D721Med (cell line): ENCODE measurements at places on chromosomes 12 and 14.

DNA sequence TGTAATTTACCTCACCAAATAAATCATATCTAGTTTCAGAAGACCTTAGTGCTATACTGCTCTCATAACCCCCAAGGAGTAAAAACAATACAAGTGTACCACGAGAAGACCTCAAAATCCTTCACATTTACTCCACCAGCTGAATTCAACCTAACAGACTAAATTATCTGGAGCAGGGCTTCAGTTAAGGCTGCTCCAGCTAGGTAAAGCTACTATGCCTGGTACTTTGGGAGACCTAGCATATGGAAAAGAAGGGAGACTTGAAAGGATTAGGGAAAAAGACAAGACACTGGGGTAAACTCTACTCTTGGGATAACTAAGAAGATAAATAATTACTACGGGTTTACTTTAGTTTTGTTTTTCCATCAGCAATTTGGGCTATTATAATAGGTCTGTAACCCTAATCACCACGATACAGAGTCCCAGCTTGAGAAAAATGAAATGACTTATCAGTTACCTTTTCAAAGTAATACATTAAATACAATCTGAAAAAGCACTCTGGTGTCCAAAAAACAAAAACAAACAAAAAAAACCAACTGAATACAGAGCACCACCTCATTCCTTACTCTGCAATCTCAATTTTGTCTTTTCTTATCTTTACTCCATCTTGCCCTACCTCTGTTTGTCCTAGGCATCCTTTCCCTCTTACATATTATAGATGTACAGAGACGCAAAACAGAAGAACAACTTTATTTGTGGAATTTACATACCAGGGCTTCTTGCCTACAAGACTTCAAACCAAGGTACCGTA, 2.1 kb downstream of the EML5 start:
- DNase-seq = no peak

- no peak for DNase-seq
These were observed 475.6 kb downstream of the PDZRN4 start for GRCh38 chr12:41663598-41664265.

- DNase-seq = no peak
These were observed 51.9 kb downstream of the SUSD6 start for GRCh38 chr14:69663300-69663643.

DNA sequence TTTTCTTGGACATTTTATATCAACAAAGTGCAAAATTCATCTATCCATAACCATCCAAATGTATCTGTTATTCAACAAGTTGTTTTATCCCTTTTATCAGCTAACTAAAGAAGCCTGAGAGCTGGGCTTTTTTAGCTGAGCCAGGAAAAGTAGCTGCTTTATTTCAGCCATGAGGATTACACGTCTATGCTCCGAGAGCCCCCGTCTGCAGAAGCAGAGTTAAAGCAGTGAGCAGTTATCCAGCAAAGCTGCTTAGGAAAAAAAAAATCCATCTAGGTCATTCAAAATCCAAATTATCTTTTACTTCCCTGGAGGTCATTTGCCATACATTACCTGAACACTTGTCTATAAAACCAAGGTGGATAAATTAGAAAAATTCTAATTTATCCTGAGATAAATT, 15.7 kb upstream of the HECTD1 start:
- DNase-seq = no peak

GRCh38 chr12:119694111-119694510, 26.2 kb downstream of the PRKAB1 start:
- no peak for DNase-seq

GRCh38 chr14:65103150-65103760, 938 bp upstream of the MAX start:
- DNase-seq = no peak

GRCh38 chr12:26828280-26829073, 4.5 kb downstream of the ITPR2 start:
- no peak for DNase-seq

DNA sequence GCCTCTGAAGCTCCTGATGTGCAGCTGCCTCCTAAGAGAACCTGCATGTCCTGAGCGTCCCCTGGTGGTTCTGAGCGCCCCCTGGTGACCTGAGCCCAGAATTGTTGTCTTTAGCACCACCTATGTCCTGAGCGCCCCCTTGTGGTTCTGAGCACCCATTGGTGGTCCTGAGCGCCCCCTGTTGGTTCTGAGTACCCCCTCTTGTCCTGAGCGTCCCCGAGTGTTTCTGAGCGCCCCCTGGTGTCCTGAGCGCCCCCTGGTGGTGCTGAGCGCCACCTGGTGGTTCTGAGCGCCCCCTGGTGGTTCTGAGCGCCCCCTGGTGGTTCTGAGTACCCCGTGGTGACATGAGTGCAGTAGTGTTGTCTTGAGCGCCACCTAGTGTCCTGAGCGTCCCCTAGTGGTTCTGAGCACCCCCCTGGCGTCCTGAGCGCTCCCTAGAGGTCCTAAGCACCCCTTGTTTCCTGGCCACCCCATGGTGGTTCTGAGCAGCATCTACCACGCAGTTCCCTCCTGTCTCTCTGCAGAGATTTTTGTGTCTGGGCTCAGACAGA, 782.5 kb downstream of the TMEM121 start:
- DNase-seq = no peak

- DNase-seq = peak; percentile 37
These were observed 20.9 kb upstream of the ANO2 start for GRCh38 chr12:5965950-5966383.

DNA sequence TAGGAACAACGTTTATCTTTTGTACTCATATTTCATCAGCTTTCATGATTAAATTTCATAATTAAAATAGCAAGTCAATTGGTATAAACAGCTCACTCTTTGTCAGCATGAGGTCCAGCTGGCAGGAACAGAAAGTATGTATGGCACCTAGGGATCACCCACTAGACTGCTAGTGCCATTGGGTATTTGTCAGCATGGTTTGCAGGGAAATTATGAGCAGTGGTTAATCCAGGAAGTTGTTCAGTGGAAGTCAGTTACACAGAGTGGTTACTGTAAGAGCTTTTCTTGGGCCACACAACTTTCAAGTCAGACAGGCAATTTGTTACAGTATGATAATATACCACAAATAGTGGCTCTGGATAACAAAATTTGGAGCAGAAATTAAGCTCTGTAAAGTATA, 340.3 kb upstream of the RGS6 start:
- DNase-seq = no peak

GRCh38 chr12:113049976-113050742, 6.4 kb upstream of the DTX1 start:
- no peak for DNase-seq

DNA sequence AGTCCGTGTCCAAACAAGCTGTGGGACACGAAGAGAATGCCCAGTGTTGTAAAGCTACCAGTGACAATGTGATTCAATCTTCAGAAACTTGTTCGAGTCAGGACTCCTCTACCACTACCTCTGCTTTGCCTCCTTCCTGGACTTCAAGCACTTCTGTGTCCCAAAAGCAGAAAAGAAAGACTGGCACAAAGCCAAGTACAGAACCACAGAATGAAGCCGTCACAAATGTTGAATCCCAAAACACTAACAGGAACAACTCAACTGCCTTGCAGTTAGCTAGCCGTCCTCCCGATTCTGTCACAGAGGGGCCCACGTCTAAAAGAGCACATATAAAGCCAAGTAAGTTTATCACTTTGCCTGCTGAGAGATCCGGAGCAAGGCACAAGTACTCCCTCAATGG, 284.9 kb downstream of the LRFN5 start:
- no peak for DNase-seq

GRCh38 chr12:76337583-76337982, 10.6 kb downstream of the BBS10 start:
- DNase-seq = no peak

DNA sequence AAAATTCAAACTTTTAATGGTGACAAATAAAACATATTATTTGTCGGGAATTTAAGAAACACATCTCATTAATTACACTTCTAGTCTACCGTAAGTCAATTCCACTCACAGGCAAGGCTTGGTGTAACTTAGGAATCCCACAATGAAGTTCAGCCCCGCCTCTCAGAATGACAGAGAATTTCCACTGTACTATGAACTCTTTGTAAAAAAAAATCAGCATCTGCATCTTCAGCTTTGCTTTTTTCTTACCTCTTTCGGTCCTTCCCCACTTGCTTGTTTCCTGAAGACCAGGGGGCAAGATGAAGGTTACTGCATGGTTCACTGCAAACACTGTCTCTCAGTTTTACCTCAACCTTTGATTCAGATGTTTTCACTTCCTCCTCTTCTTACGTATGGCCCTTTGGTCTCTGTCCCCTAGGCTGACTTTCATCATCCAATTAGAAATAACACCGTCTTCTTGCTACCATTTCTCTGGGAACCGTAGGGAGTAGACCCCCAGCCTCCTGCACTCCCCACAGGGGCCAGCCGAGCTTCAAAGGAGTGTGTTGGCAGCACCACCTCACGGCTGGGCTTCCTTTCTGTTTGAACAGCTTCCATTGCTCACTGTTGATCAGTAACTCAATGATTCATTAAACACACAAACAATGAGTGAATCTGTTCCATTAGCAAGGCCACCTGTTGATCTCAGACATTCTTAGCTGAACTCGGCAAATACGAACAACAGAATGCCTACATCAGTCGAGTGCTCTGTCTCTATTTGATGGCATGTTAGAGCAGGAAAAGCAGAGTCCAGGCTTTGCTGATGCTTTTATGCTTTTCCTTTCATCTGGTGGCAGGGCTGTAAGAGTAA, 343.0 kb downstream of the BMP4 start:
- no peak for DNase-seq

DNA sequence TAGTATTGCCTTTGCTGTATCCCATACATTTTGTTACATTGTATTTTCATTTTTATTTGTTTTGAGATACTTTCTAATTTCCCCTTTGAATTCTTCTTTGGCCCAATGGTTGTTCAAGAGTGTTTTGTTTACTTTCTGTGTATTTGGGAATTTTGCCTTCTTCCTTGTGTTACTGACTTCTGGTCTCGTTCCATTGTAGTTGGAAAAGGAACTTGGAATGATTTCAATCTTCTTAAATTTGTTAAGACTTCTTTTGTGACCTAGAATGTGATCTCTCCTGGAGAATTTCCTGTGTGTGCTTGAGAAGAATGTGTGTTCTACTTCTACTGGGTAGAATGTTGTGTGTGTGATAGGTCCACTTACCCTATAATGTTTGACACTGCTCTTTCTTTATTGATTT, 304.4 kb upstream of the RTL1 start:
- no peak for DNase-seq

- DNase-seq = no peak
These were observed 1.0 kb downstream of the ATXN7L3B start for GRCh38 chr12:74538491-74539258.

- no peak for DNase-seq
These were observed 27.4 kb upstream of the DYRK2 start for GRCh38 chr12:67621112-67621511.

DNA sequence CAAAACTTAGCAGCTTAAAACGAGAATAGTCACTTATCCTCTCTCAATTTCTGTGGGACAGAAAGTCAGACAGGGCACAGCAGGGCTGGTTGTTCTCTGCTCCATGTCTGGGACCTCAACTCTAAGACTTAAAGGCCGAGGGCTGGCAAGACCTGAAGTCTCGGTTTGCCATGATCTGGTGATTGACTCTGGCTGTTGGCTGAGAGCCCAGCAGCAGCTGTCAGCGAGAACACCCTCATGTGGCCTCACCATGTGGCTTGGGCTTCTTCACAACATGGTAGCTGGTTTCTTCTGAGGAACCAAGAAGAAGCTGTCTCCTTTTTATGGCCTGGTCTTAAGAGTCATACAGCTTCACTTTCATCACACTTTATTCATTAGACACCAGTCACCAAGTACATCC, 1.7 kb upstream of the VASH1 start:
- DNase-seq = no peak

- no peak for DNase-seq
These were observed 373.2 kb downstream of the BTG1 start for GRCh38 chr12:91772411-91772810.

DNA sequence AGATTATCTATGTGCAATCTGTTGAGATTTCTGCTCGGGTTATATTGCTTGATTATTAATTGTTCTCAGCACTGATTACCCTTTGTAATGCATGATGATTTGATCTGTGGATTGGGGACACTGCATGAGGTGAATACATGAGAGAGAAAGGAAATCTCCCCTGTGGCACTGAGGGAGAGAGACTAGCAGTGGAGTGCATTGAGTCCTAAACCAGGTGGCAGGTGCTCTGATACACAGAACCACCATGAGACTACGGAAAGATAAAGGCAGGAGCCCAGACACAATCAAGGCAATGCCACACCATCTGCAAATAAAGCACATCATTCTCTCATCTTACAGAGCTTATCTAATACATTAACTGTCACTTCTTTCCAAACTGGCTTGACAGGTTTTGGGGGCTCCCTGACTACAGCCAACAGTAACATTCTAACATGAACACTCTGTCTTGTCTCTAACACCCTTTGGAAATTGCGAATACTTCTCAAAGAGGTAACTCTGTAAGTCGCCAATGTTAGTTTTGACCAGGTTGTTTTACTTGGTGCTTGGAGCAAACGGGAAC, 37.6 kb upstream of the TSPAN8 start:
- DNase-seq = no peak

DNA sequence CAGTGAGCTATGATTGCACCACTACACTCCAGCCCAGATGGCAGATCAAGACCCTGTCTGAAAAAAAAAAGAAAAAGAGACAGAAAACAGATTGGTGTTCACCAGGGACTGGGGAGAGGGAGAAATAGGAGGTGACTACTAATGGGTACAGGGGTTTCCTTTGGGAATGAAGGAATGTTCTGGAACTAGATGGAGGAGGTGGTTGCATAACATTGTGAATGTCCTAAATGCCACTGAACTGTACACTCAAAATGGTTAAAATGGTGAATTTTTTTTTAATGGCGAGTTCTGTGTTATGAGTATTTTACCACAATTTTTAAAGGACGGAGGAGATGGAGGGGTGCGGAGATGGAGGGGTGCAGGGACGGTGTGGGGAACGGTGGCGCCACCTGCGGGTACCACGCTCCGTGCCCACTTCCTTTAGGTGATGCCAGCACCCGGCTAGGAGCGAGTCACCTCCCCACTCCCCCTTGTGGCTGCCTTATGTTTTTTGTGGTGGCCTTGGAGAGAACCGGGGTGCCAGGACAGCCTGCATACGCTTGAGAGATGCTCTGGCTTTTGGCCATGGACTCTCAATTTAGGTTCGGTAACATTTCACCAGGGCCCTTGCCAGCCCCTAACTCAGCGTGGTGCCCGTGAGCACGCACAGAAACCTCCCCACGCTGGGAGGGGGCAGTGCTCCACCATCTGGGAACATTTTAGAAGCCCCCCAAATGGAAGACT, 16.1 kb downstream of the UBC start:
- no peak for DNase-seq

- no peak for DNase-seq
These were observed 545.7 kb downstream of the DIO2 start for GRCh38 chr14:79665556-79665955.
